ENCODE measurements at places on chromosomes 2 and 18.

GRCh38 chr2:196277002-196277401 lies 105.6 kb upstream of the STK17B start:
- DNase-seq: peak; percentile 68

DNA sequence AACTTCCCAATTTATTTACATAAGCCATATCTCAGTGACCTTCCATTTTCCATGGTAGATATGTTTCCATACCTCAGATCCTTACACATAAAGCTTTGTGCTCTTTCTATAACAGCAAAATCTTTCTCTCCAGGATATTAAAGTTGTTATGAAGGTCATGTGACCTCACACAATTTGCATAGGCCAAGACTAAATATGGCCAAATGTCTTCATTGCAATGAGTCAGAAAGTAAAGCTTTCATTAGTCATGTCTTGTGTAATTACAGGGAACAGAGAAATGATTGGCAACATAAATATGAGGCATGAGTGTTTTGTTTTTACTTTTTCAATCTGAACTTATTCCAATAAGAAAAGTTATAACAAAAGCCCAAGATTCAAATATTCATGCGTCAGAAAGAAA lies 243.5 kb downstream of the ASXL3 start:
- DNase-seq: no peak

GRCh38 chr2:144894612-144895599 lies 375.0 kb upstream of the ZEB2 start:
- no peak for DNase-seq

DNA sequence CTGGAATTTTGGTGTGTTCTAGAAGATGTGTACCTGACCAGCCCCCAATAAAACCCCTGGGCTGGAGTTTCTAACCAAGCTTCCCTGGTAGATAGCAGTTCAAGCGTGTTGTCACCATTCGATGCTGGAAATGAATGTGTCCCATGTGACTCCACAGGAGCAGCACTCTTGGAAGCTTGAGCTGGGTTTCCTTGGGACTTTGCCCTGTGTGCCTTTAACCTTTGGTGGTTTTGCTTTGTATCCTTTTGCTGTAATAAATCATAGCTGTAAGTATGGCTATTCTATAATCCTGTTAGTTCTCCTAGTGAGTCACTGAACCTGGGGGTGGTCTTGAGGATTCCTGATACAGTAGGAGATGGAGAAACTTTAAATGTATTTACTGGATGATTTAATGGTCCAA lies 65.2 kb downstream of the KLHL14 start:
- DNase-seq: no peak

- no peak for DNase-seq
Measured at GRCh38 chr2:122622934-122623333, 867.5 kb downstream of the TSN start.

- no peak for DNase-seq
Measured at GRCh38 chr18:54205959-54206358, 18.5 kb downstream of the MBD2 start.

DNA sequence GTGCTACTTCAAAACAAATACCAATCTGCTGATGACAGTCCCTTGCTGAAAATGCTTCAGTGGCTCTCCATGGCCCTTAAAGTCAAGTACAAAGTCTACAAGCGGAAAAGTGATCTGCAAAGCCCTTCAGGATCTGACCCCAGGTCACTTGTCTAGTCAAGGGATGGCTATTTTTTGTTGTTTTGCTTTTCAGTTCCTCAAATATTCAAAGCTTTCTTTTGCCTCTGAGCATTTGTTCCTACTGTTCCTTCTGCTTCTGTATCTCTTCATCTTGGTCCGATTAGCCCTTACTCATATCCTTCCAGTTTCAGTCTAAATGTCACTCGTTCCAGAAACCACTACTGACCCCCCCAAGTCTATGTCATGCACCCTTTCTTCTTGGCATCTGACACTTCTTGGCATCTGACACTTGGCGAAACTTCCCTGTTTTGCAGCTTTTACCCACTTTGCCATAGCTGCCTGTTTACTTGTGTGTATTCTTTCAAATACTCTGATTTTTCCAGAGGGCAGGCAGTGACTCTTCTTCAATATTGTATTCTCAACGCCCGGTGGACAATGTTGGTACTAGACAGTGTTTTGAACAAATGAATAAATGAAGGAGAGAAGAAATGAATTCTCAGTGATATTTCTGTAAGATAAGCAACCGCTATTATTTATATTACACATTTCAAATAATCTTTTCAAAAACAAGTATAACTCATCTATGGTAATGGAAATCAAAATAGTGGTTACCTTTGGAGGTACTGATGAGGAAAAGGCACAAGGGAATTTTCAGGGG lies 175.9 kb upstream of the FN1 start:
- no peak for DNase-seq

DNA sequence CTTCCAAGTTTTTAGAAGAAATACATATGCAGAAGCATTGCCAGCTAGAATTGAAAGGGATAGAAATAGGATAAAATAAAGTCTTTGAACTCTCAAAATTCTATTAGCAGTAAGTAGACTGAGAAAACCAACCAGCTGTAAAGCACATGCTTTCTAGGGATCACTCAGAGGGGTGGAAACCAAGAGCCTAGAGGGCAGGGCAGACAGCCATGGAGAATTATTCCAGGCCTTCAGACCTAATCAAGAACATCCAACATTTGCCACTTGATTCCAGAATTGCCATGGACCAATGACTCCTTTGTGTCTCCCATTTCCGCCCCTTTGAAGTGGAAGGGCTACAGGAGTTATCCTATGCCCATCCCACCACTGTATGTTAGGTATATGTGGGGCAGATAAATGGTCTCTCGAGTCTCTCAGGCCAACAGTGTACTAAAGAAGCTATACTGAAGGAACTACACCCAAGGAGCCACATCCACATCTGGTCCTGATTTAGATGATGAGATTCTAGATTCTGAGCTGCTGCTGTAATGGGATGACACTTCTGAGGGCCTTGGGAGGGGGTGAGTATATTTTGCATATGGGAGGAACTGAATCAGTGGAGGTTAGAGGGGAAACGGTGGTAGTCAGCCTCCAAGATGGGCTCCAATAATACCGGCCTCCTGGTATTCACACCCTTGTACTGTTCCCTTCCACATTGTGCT lies 4.0 kb downstream of the FARSB start:
- no peak for DNase-seq

GRCh38 chr2:112342067-112342550 lies 66.7 kb downstream of the ZC3H6 start:
- no peak for DNase-seq

DNA sequence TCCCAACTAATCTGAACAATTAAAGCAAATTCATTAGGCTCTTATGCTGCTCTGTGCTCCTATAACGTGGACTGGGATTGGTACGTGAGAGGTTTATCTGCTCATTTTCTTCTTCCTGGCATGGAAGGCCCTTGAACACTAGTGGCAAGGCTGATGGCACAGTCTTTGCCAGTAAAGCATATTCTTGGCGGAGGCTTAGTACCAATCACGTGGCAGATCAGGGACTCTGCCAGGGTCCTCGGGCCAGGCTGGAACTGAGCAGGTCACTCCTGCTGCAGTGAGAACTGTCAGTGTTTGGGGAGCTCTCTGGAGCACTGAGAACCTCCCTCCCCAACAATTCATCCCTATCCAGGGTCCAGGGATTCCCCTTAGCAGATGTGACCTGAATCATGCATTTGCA lies 3.7 kb upstream of the ALPK2 start:
- DNase-seq: no peak

All from CD4-positive, alpha-beta T cell treated with Interleukin-21 for 1 hour (primary cell).